Trophoblast cell (in vitro differentiated cells and primary cell): ENCODE measurements at places on chromosomes 11 and 22.

GRCh38 chr11:62627713-62628112 is 5.9 kb upstream of the B3GAT3 start:
- H3K27me3 ChIP-seq, result no peaks in the 10 kb centered on the region
- DNase-seq, result no peak
- H3K4me3 ChIP-seq, result no peak overlapping the region
- no peak overlapping the region for H3K27ac ChIP-seq

DNA sequence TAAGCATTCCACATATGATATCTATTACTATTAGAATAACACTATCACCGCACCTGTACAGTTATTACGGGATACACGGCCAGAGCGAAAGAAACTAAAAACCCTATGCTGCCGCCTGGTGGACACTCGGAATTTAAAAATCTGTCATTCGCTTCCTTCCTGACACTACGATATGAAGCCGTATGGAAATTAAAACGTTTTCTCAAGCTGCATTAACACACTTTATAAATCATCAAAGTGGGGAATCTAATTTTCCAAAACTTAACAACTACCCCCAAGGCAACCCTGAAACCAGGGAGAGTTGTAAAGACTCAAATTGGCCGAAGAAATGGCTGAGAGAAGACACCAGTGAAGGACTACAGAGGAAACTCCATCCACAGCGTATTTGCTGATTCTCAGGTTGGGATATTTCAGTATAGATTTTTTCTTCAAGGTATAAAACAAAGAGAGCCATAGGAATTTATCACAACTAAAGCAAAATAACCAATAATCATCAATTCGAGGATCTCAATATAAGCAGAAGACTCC is 1.4 kb downstream of the CCDC73 start:
- H3K36me3 ChIP-seq, result no peaks in the 10 kb centered on the region
- no peaks in the 10 kb centered on the region for H3K27me3 ChIP-seq
- H3K4me1 ChIP-seq, result no peaks in the 10 kb centered on the region
- no peak overlapping the region for H3K27ac ChIP-seq

DNA sequence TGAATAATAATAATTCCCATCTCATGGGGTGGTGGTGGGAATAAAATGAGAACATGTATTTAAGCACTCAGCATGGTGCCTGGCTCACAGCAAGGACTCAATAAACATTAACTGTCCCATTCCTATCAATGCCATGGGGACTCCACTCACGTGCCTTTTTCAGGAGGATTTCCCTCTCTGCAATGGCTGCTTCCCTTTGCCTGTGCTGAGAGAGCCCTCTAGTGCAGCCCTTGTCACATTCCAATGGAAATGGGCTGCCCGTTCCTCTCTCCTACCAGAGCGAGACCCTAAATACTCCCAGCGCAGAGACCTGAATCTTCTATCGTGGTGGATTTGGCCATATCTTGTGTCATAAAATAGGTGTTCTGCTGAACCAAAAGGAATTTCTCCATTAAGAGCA is 621.5 kb upstream of the B3GAT1 start:
- no peaks in the 10 kb centered on the region for H3K36me3 ChIP-seq
- H3K27me3 ChIP-seq, result no peaks in the 10 kb centered on the region
- H3K4me3 ChIP-seq, result no peak overlapping the region

- no peak overlapping the region for H3K27ac ChIP-seq
- no peaks in the 10 kb centered on the region for H3K27me3 ChIP-seq
- no peaks in the 10 kb centered on the region for H3K4me1 ChIP-seq
- DNase-seq, result no peak
Measured at GRCh38 chr11:1682225-1682905, 14.6 kb upstream of the KRTAP5-6 start.

- H3K27me3 ChIP-seq, result no peaks in the 10 kb centered on the region
- DNase-seq, result peak; percentile 72
- H3K36me3 ChIP-seq, result no peaks in the 10 kb centered on the region
- no peak overlapping the region for H3K4me3 ChIP-seq
Measured at GRCh38 chr11:123429336-123429735, 733 bp upstream of the GRAMD1B start.

GRCh38 chr22:42648368-42649245 is 585 bp downstream of the CYB5R3 start:
- H3K4me3 ChIP-seq, result peak overlapping the region; percentile 90
- H3K27me3 ChIP-seq, result no peaks in the 10 kb centered on the region
- peaks cover 7% of the 10 kb centered on the region for H3K36me3 ChIP-seq
- DNase-seq, result no peak

DNA sequence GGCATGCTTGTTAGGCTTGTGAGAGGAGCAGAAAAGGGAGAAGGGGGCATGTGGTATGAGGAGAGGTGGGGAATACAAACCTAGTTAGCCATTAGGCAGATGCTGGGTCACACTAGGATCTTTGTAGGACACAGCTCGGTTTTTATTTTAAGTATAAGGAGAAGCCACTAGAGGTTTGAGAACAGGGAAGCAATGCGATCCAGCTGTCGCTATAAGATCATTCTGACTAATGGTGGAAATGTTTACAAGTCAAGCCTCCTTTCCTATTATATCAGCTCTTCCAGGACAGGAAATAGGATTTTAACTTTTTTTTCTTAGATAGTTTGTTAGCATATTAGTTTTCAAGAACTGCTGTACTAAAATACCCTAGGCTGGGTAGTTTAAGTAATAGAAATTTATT is 609.9 kb downstream of the INSC start:
- no peak overlapping the region for H3K4me3 ChIP-seq
- DNase-seq, result no peak
- no peak overlapping the region for H3K27ac ChIP-seq
- H3K27me3 ChIP-seq, result no peaks in the 10 kb centered on the region
- no peaks in the 10 kb centered on the region for H3K36me3 ChIP-seq

- no peak for DNase-seq
- H3K27me3 ChIP-seq, result no peaks in the 10 kb centered on the region
- peaks cover 26% of the 10 kb centered on the region for H3K4me1 ChIP-seq
- no peaks in the 10 kb centered on the region for H3K36me3 ChIP-seq
- peak overlapping the region; percentile 30 for H3K27ac ChIP-seq
- no peak overlapping the region for H3K4me3 ChIP-seq
Measured at GRCh38 chr11:12196308-12196707, 85.9 kb downstream of the MICAL2 start.

- H3K27ac ChIP-seq, result peak within 1 kb of the TSS; percentile 84
- H3K27me3 ChIP-seq, result no peaks in the 10 kb centered on the region
- H3K4me3 ChIP-seq, result peak within 1 kb of the TSS; percentile 99
- H3K36me3 ChIP-seq, result peaks cover 33% of the 10 kb centered on the region
Measured at GRCh38 chr22:50507421-50507990, at the start of gene LMF2. Gene LMF2, minus strand, starts transcription at chr22:50507702. Its CDS starts 27 bp downstream, at chr22:50507675.
